ENCODE measurements at places on chromosomes 3 and 15. TPM values are rescaled to one million over a fixed set of nuclear protein-coding genes. Genes with fewer than 3 reads are reported as not detected.

CYP1A2 gene
- total RNA-seq: not detected

ARHGEF3 gene
- total RNA-seq: 103 TPM

LEKR1 gene
- 1.3 TPM for total RNA-seq

REC114 gene
- total RNA-seq: not detected

ZNF385D gene
- total RNA-seq: not detected

RBP2 gene
- total RNA-seq: not detected

BFSP2 gene
- total RNA-seq: not detected

THRB gene
- total RNA-seq: not detected

DUOX2 gene
- not detected for total RNA-seq

RAB27A gene
- 58.2 TPM for total RNA-seq

SLC51B gene
- not detected for total RNA-seq

MESP2 gene
- total RNA-seq: not detected

EXOSC7 gene
- total RNA-seq: 42.3 TPM

SGO1 gene
- 29.9 TPM for total RNA-seq

GOLGA8O gene
- total RNA-seq: 1.0 TPM

SERINC4 gene
- not detected for total RNA-seq

EOMES gene
- 0.87 TPM for total RNA-seq

CFAP20DC gene
- 1.2 TPM for total RNA-seq

WDR93 gene
- total RNA-seq: not detected

TNIK gene
- 68.1 TPM for total RNA-seq

NLGN1 gene
- not detected for total RNA-seq

MYO5A gene
- 23.8 TPM for total RNA-seq

Measured in activated naive CD4-positive, alpha-beta T cell treated with anti-CD3 and anti-CD28 coated beads, Interleukin-2, amount 10 ng/mL, durations not matched to agents 5 hours and 36 hours (primary cell).